ENCODE measurements at places on chromosomes 5 and 9.

DNA sequence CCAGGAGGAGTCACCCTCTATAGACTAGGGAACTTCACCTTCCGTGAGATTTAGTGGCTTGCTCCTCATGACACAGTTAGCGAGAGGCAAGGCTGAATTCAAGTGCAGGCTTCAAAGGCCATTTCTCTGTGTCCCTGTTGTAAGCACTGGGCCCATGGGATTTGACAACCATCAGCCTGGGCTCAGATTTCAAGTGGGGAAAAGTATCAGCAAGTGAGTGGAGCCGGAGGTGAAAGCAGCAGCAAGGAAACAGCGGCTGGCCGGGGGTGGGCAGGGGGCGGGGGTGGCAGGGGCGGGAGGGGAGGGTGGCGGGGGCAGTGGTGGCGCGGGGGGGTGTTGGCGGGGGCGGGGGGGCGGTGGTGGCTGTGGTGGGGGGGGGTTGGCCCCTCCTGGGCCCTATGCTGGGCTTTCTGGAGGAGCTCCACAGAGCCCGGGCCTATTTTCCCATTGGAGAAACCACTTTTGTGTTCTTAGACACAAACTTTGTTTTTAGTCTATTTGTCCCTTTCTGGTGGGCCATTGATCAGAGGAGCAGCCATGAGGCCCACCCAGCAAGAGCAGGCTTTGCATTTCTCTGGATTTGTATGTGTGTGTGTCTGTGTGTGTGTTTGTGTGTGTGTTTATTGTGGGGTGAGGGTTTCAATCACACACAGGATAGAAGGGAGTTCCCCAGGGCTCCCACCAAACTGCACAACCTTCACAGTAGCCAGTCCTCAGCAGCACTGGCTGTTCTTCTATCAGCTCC, 165.4 kb upstream of the RAI14 start:
- no peak for DNase-seq

- no peak for DNase-seq
Observed at GRCh38 chr5:13143630-13144029, 800.9 kb downstream of the DNAH5 start.

DNA sequence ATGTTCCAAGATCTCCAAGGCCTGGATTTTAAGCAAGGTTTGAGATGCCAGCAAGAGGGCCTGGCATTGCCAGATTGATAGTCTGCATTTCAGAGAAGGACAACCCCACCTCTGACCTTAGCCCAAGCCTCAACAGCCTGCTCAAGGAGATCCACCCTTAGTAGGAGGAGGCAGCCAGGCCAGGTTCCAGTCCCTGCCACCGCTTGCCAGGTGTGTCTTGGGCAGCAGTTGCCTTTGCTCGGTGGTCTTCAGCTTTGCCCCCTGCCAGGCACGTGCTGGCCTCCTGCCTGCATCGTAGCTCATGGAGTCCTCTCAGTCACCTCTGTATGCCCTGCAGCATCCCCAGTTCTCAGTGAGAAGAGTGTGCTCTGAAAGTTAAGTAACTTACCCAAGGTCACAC, 134.2 kb downstream of the KCNIP1 start:
- no peak for DNase-seq

DNA sequence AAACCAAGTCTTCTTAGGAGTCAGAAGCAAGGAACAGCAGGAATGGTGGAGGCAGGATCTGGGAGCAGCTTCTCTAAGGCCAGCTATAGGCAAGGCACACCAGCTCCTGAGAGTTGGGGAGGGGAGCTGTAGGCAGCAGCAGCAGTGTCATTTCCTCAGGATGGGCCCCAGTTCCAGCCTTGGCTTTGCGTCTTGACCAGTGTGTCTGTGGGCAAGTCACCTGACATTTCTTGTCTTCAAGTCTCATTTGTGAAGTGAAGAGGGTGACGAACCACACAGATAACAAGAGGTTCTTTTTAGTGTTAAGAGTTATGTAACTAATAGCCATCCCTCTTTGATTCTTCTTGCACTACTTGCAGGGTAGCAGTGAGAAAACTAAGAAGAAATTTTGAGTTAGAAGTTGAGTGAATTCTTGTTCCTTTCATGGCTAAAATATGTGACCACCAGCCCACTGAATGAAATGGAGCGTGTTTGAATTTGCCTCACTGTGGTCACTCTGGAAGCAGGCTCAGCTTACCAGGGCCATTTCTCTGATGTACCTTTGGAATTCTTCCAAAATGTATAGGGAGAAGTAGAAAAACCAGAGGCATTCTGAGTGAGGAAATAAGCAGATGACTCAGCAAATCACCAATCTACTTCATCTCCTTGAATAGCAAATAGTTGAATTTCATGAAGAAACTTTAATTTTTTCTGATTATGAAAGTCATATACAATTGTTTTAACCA, 42.4 kb downstream of the RHOBTB3 start:
- DNase-seq: no peak

DNA sequence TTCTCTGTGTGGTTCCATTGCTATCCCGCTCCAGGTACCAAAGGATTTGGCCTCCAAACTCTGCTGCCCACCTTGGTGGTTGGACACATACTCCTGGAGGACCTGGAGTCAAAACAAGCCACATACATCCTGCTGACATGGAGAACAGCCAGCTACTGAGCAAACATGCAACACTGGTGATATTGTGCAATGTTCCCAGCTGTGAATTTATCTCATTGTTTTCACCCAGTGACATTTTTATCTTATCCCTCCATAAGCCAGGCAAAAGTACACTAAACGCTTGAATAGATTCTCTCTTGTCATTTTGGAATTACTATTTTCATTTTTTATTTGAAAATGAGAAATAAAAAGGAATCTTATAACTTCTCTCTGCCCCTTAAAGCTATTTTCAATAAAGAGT, 11.1 kb upstream of the CTSL start:
- no peak for DNase-seq

DNA sequence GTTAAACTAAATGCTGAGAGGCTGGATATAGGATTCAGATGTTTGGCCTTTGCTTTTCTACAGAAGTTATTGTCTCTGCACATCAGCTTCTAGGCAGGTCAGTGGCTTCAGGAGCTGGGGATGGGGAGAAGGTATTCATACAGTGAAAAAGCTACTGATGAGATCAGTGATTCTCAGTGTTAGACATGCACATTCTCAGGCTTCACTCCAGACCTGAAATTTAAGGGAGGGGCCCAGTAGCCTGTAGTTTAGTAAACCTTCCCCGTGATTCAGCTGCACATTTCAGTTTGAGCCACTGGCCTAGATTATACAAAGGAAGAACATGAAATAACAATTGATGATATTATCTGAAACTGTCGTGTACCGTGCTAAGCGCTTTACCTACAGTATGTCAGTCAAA, 127.2 kb downstream of the ARHGAP26 start:
- no peak for DNase-seq

- no peak for DNase-seq
Observed at GRCh38 chr9:5073701-5074100, 88.6 kb downstream of the JAK2 start.

DNA sequence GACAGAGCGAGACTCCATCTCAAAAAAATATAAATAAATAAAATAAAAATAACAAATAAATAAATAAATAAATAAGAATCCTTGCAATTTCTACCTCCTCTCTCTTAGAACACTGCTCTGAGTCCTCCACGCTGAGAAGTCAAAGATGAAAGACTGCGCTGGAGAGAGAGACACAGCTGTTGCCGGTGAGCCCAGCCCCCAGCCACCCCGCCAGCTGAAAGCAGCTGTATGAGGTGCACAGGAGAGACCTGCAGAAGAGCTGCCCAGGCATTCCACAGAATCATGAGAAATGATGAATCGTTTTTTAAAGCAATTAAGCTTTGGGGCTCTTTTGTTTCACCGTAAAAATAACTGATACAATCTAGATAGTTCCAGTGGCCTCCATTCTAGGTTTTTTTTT, 16.3 kb upstream of the STRBP start:
- DNase-seq: no peak

GRCh38 chr5:127441799-127442484, 75.5 kb upstream of the PRRC1 start:
- DNase-seq: peak; percentile 32

DNA sequence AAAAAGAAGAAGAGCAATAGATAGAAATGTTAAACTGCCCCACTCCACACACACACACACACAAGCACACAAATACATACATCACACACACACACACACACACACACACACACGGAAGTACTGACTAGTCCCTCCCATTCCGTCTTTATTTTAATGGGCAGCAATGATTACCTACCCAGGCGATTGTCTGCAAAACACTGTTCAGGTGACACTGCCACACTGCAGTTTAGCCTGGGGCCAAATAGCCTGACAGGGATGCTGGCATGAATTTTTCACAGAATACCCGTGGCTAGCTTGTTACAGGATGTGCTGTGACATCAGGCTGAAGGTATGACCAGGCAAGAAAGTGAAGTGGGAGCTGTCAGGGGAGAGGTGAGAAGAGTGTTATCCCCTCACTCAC, 86.9 kb downstream of the FRMD3 start:
- peak; percentile 32 for DNase-seq

- no peak for DNase-seq
Observed at GRCh38 chr5:10839118-10839517, 78.1 kb upstream of the DAP start.

DNA sequence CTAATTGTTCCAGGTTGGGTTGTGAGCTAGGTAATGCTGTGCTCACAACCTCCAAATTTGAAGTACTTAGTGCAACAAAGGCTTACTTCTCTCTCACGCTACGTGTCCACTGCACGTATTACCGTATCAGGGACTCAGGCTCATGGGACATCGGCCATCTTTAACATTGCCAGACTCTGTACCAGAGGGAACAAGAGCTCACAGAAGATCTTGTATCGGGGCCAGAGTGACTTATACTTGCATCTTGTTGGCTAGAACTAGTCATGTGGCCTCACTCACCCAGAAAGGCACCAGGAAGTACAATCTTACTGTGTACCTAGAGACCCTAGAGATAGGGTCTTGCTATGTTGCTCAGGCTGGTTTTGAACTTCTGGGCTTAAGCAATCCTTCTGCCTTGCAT, 81.1 kb upstream of the KLF9 start:
- no peak for DNase-seq

DNA sequence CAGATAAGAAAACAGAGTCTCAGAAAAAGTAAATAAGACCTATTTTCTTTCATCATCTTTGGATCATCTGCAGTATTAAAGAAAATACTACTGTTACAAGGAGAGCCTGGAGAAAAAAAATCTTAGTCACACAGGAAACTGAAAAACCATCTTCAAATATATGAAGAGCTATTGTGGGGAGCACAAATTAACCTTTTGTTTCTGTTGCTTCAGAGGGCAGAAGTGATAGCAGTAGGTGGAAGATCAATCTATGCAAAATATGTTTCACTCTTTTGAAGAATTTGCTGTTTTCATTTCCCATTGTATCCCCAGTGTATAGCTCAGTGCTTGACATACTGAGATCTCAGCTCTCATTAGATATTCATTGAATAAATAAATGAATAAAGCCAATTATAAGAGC, 13.1 kb upstream of the CEMIP2 start:
- DNase-seq: no peak

DNA sequence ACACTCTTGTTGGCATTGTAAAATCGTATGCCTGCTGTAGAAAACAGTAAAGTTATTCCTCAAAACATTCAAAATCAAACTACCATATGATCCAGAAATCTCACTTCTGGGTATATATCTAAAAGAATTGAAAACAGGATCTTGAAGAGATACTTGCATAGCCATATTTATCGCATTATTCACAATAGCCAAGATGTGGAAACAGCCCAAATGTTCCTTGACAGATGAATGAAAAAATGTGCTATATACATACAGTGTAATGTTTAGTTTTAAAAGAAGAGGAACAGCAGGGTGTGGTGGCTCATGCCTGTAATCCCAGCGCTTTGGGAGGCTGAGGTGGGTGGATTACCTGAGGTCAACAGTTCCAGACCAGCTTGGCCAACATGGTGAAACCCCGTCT, 234.1 kb upstream of the DAB2 start:
- DNase-seq: no peak

All from SK-N-SH (cell line).